Activated CD4-positive, alpha-beta T cell treated with anti-CD3 and anti-CD28 coated beads, Interleukin-2, amount 10 ng/mL, durations not matched to agents 7 days and 5 days (primary cell): ENCODE measurements at places on chromosomes 2 and 18. TPM values are rescaled to one million over a fixed set of nuclear protein-coding genes. Genes with fewer than 3 reads are reported as not detected.

The C2orf92 gene
- 7.4 TPM for total RNA-seq

DNA sequence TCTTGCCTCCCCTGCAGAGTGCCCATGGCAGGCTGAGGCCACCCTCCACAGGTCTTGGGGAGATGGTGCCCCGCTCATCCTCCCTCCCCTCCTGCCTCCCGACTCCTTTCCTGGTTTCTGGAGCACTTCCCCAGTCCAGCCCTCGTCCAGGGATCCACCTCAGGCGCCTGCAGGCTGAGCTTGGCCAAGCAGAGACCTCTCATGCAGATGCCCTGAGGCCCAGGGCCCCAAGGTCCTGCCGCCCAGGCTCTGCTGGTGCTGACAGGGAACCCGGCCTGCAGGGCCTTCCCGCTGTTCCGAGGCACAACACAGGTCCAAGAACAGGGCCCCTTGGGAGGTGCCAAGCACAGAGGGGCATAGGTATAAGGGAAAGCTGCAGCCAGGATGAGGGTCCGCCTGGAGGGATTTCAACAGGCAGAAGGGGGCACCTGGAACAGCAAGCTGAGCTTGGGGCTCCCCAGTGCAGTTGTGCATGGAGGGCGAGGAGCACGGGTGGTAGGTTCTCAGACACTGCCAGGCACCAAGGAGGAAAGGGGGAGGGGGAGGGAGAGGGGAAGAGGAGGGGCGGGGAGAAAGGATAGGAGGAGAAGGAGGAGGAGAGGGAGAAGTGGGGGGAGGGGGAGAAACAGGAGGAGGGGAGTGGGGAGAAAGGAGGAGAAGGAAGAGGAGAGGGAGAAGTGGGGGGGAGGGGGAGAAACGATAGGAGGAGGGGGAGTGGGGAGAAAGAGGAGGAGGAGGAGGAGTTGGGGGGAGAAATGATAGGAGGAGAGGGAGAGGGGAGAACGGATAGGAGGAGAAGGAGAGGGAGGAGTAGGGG is 1.2 kb upstream of the ANO7 start:
- H3K27me3 ChIP-seq = no peaks in the 10 kb centered on the region
- no peaks in the 10 kb centered on the region for H3K4me1 ChIP-seq
- no peaks in the 10 kb centered on the region for H3K36me3 ChIP-seq
- H3K27ac ChIP-seq = no peak overlapping the region
- DNase-seq = no peak
- no peak overlapping the region for H3K4me3 ChIP-seq

- no peak overlapping the region for H3K27ac ChIP-seq
- no peaks in the 10 kb centered on the region for H3K36me3 ChIP-seq
- no peak overlapping the region for H3K4me3 ChIP-seq
- no peaks in the 10 kb centered on the region for H3K27me3 ChIP-seq
Measured at GRCh38 chr18:34315591-34316352, 91.1 kb upstream of the NOL4 start.

The PTPN4 gene
- total RNA-seq = 75.2 TPM

- peaks cover 4% of the 10 kb centered on the region for H3K27me3 ChIP-seq
- peaks cover 35% of the 10 kb centered on the region for H3K4me1 ChIP-seq
- H3K36me3 ChIP-seq = peaks cover 29% of the 10 kb centered on the region
- no peak for DNase-seq
Measured at GRCh38 chr18:41955688-41956087, 654 bp downstream of the PIK3C3 start.

The FAM98A gene
- total RNA-seq = 30.1 TPM

The APLF gene
- 3.7 TPM for total RNA-seq

The IL1RL2 gene
- not detected for total RNA-seq

The SOX11 gene
- total RNA-seq = not detected

DNA sequence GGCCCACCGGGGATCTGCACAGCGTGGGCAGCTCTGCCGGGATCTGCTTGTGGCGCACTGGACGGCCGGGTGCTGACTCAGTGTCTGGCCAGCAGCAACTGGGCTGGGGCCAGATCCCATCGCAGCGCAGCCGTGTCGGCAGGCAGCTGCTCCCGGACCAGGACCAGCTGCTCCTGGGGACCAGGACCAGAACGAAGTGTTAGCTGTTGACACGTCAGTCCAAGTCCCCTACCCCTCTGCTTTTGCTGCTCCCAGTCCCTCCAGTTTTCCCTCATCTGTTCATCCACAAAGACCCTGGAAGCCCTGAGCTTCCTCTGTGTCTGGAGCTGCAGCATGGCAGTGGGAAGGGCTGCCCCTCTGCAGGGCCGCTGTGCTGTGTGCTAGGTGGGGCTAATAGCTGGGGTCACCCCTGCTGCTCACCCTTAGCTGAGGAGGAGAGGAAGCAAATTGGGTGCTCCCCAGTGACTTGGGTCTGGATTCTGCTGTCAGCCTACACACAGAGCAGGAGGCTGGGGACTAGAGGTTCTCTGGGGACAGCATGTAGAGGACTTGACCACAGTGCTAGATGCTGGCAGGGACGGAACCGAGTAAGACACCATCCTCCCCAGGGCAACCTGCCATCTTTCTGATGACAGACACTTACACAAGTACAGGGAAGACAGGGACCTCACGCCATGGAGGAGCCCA is 16.9 kb upstream of the KIF1A start:
- no peak overlapping the region for H3K27ac ChIP-seq
- H3K27me3 ChIP-seq = peaks cover 5% of the 10 kb centered on the region
- H3K4me1 ChIP-seq = peaks cover under 1% of the 10 kb centered on the region
- H3K36me3 ChIP-seq = no peaks in the 10 kb centered on the region
- H3K4me3 ChIP-seq = no peak overlapping the region

DNA sequence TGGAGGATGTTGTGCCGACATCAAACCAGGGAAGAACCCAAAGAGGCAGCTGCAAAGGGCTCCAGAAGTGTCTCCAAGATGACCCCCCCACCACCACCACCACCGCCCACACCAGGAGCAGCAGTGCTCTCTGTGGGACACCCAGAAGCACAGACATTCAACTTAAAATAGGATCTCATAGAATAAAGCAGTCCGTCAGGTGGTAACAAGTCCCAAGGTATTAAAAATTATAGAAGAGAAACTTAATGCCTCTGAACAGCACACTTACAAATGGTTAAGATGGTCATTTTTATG is 155.5 kb upstream of the ID2 start:
- peaks cover 11% of the 10 kb centered on the region for H3K36me3 ChIP-seq
- H3K27me3 ChIP-seq = no peaks in the 10 kb centered on the region
- H3K4me1 ChIP-seq = peaks cover 47% of the 10 kb centered on the region
- H3K4me3 ChIP-seq = no peak overlapping the region
- H3K27ac ChIP-seq = no peak overlapping the region

The TCF7L1 gene
- not detected for total RNA-seq

DNA sequence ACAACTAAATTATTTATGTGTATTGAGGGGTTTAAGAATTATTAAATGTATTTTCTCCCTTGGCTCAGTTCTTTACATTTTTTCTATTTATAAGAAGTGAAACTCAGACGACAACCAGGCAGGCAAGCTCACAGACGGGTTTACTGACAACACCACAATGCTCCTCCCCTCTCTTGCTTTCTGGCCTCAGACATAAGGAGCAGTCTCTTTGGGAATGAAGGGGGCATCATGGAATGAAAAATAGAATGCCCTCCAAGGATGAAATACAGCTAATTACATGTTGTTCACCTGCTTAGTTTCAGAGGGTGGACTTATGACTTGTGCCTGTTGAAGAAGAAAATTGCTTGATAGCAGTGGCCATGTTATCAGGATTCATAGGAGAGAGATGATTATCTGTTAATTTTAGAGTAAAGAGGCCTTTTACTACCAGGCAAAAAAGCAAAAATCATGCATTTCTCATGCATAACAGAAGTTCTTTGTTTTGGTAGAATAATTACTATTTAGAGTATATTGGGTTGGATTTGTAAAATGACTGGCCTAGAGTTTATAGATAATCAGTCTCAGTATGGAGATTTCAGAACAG is 172.1 kb upstream of the LRRTM1 start:
- no peaks in the 10 kb centered on the region for H3K27me3 ChIP-seq
- H3K4me1 ChIP-seq = no peaks in the 10 kb centered on the region
- H3K36me3 ChIP-seq = no peaks in the 10 kb centered on the region
- H3K4me3 ChIP-seq = no peak overlapping the region
- H3K27ac ChIP-seq = no peak overlapping the region

GRCh38 chr2:211516537-211516936 is 960.1 kb downstream of the CPS1 start:
- DNase-seq = no peak
- no peak overlapping the region for H3K27ac ChIP-seq
- no peaks in the 10 kb centered on the region for H3K4me1 ChIP-seq
- no peaks in the 10 kb centered on the region for H3K36me3 ChIP-seq
- no peaks in the 10 kb centered on the region for H3K27me3 ChIP-seq

DNA sequence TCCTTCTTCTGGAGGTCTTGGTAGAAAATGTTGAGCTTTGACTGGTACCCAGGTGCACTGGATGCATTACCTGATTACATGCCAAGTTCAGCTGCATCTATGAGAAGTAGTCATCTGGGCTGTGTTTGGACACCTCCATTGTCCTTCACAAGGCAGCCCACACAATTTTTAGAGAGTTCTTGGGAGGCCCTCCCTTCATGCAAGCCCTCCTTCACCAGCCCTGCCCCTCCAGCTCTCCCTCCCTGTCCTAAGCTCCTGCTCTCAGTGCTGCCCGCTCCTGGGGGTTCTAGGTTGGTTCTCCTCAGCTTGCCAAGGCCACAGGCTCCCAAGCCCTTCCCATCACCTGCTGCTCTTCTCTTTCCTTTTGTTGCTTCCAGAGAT is 148.7 kb downstream of the DYSF start:
- no peak overlapping the region for H3K4me3 ChIP-seq
- no peaks in the 10 kb centered on the region for H3K36me3 ChIP-seq
- H3K27me3 ChIP-seq = peaks cover 5% of the 10 kb centered on the region
- DNase-seq = no peak

The MROH2A gene
- not detected for total RNA-seq

DNA sequence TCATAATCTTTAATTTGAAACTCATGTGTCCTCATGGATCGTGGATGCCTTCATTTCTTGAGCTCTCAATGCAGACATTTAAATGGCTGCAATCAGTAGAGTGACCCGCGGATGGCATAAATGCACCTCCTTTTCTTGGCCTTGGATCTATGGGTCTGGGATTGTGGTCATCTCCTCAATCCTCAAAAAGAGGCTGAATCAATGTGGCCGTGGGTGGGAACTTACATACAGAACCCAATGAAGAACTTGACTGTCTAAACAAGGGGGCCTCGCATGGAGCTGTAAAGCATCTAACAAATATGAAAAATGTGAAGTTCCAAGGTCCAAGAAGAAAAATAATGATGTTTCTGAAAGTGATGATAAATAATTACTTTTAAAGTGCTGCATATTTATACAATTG is 2.9 kb downstream of the HOXD13 start:
- DNase-seq = no peak
- H3K36me3 ChIP-seq = peaks cover 3% of the 10 kb centered on the region
- peaks cover 16% of the 10 kb centered on the region for H3K4me1 ChIP-seq
- H3K27ac ChIP-seq = no peak overlapping the region
- H3K4me3 ChIP-seq = no peak overlapping the region
- H3K27me3 ChIP-seq = peaks cover 87% of the 10 kb centered on the region

GRCh38 chr2:209314653-209315052 is 109.2 kb upstream of the MAP2 start:
- H3K27ac ChIP-seq = no peak overlapping the region
- H3K4me3 ChIP-seq = no peak overlapping the region
- no peak for DNase-seq
- no peaks in the 10 kb centered on the region for H3K4me1 ChIP-seq
- no peaks in the 10 kb centered on the region for H3K27me3 ChIP-seq

The PECR gene
- 31.5 TPM for total RNA-seq

- no peak for DNase-seq
- H3K4me3 ChIP-seq = no peak overlapping the region
- H3K4me1 ChIP-seq = no peaks in the 10 kb centered on the region
- H3K27me3 ChIP-seq = no peaks in the 10 kb centered on the region
- no peak overlapping the region for H3K27ac ChIP-seq
Measured at GRCh38 chr2:34810456-34810855, 1211.4 kb upstream of the FAM98A start.

DNA sequence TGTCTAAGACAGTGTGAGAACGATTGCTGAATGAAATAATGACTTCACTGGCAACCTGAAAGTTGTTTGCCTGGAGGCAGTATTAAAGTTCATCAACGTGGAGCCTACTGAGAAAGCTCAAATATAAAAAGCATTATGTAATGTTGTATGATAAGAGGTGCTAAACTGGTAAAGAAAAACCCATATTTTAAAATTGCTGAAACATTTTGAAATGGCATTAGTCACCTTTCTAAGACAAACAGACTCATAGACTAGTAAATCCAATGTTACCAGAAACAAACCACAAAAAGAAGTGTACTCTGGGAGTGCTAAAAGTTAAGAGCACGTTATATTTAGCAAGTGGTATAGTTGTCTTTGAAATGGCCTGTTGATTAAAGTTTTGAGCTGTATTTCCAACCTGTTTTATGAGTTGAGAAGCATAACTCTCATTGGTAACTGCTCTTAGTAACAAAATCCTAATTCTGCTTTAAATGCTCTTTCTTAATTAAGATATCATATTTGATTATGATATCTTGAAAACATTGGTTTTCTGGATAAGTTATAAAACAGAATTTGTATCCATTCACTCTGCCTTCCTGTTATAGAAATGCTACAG is 62.7 kb downstream of the CYP1B1 start:
- H3K27ac ChIP-seq = no peak overlapping the region
- DNase-seq = no peak
- no peak overlapping the region for H3K4me3 ChIP-seq
- H3K4me1 ChIP-seq = no peaks in the 10 kb centered on the region

DNA sequence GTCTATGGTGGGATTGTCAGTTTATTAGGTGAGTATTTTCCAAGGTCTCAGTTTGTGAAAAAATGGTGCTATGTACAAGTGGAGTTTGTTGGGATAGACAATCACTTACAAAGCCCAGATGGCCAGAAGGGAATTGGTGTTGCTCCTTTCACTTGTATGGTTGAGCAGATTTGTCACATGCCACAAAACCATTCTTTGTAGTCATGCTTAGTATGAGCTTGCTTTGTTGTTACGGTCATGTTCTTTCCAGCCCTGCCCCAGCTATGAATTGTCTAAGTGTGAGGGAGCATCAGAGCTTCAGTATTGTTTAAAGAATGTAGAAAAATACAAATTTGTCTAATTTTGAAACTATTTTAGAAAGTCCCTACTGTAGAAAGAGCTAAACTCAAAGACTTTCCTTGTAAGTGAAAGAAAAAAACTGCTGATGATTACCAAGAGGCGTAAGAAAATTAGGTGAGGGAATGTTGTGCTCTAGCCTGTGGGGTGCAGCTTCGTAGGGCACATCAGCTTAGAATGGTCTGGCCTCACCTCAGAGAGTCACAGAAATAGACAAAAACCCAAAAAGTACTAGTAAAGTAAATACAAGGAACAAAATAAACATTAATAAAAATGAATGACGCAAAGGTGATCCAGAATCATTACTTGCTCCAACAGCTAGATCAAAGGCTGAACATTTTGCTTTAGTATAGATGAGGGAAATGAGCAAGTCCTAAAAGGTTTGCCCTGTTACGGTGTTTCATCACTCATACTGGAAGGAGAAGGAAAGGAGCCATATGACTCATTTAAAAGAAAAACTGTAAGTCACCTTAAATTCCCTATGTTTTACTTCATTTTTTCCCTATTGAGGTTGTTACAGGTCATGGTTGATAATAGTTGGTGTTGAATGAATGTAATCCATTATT is 9.2 kb downstream of the TGIF1 start:
- no peak for DNase-seq
- H3K4me1 ChIP-seq = peaks cover 45% of the 10 kb centered on the region
- peak overlapping the region; percentile 89 for H3K27ac ChIP-seq
- H3K36me3 ChIP-seq = peaks cover 53% of the 10 kb centered on the region
